Endothelial cell of umbilical vein (primary cell): ENCODE measurements at places on chromosomes 3 and 15. TPM values are rescaled to one million over a fixed set of nuclear protein-coding genes. Genes with fewer than 3 reads are reported as not detected.
A peak's percentile ranks its signal among the peaks of the same experiment; 100 is the strongest.

P3H2 gene
- total RNA-seq, result 4.8 and 6.6 TPM in 2 replicates

TTC23 gene
- total RNA-seq, result 18.6 and 27.3 TPM in 2 replicates

GRCh38 chr3:115518100-115518852 is 105.0 kb upstream of the GAP43 start:
- H3K27ac ChIP-seq, result peak overlapping the region; percentile 2
- peak; percentile 92 for DNase-seq
- H3K27me3 ChIP-seq, result no peaks in the 10 kb centered on the region

DNA sequence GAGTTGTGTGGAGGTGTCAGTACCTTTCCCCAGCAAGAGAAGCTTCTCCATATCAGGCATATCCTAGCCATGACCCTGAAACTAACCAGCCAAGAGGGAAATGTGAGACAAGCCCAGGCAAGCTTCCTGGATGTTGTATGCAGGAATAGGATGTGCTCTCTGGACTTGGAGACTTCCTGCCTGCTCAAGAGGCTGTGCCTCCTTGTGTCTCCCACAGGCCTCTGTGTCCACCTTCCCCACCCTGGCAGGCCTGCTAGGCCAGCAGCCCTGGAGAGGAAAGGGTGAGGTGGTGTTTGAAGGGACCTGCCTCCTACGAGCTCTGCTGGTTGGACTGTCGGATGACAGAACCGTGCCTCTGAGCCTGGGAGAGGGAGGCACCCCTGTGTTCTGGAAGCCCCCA is 2.1 kb upstream of the DYNLT2B start:
- no peak for DNase-seq
- peaks cover 5% of the 10 kb centered on the region for H3K4me1 ChIP-seq
- no peak overlapping the region for H3K4me3 ChIP-seq
- H3K27ac ChIP-seq, result no peak overlapping the region

DNA sequence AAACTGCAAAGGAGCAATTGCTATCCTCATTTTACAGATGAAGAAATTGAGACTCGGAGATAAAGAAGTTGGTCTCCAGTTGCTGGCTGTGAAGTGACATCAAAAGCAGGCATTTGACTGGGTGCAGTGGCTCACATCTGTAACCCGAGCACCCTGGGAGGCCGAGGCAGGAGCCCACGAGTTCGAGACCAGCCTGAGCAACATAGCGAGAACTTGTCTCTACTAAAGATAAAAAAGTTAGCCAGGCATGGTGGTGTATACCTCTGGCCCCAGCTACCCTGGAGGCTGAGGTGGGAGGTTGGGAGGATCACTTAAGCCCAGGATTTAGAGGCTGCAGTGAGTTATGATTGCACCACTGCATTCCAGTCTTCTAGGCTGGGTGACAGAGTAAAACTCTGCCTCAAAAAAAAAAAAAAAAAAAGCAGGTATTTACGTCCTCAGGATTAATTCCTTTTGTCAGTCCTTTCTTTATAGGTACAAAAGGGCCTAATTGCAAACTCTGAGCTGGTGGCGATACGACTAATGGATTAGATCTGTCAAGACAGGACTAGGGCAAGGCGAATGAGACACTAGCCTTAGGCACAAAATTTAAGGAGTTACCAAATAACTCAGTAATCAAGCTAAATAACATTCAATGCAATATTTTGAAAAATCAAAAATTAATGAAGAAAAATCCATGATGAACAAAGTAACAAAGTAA is 5.9 kb upstream of the DNASE1L3 start:
- H3K27ac ChIP-seq, result no peak overlapping the region
- H3K4me1 ChIP-seq, result peaks cover 3% of the 10 kb centered on the region

- no peak overlapping the region for H3K4me3 ChIP-seq
- no peak for DNase-seq
- no peaks in the 10 kb centered on the region for H3K27me3 ChIP-seq
- no peaks in the 10 kb centered on the region for H3K36me3 ChIP-seq
- no peaks in the 10 kb centered on the region for H3K4me1 ChIP-seq
- H3K27ac ChIP-seq, result no peak overlapping the region
These were observed 181.7 kb downstream of the TCF12 start for GRCh38 chr15:57100136-57100539.

DNA sequence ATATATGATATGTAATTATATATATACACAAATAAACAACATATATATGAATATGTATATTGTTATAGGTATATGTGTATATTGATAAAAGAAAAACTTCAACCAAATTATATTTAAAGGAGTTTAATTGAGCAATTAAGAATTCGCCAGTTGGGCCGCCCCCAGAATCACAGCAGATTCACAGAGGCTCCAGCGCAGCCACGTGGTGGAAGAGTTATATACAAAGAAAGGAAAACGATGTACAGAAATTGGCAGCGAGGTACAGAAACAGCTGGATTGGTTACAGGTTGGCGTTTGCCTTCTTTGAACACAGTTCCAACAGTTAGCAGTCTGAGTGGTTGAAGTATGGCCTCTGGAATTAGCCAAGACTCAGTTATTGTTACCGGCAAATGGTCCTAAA is 137.3 kb upstream of the SLC24A5 start:
- no peak overlapping the region for H3K4me3 ChIP-seq
- no peak overlapping the region for H3K27ac ChIP-seq
- H3K4me1 ChIP-seq, result no peaks in the 10 kb centered on the region
- H3K36me3 ChIP-seq, result no peaks in the 10 kb centered on the region
